ENCODE measurements at places on chromosomes 6 and 20.
A peak's percentile ranks its signal among the peaks of the same experiment; 100 is the strongest.

GRCh38 chr20:33933469-33933909 is 60.2 kb upstream of the RALY start:
- DNase-seq = peak; percentile 54

GRCh38 chr6:167882244-167882643 is 55.5 kb downstream of the AFDN start:
- DNase-seq = no peak

DNA sequence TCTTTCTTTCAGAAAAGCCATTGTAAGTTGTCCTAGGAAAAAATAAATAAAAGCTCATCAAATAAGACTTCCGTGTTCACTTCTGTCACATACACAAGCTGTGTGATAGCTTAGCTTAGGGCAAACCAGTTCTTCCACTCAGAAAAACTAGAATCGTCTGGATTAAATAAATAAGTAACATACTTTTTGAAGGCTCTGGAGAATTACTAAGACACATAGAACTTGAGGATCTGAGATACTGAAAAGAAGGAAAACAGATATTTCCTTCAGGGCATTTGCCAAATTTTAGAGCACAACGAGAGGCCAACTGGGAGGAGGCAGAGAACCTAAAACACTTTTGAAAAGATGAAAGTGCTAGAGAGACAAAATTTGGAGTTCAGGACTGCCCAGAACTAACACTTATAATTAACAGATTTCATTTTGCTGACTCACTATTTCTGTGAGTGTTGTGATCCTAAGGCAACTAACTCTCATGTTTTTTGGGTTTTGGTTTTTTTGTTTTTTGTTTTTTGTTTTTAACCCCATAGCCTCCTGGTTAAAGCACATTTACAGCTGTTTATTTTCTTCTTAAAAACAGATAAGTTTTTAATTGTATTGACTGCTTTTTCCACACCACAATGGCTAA is 38.7 kb upstream of the THEMIS start:
- DNase-seq = no peak

- DNase-seq = no peak
Measured at GRCh38 chr6:74100719-74101287, 404.8 kb downstream of the CD109 start.

- no peak for DNase-seq
Measured at GRCh38 chr6:133983099-133983939, 30.3 kb downstream of the TBPL1 start.

GRCh38 chr6:146113084-146113623 is 84.3 kb downstream of the GRM1 start:
- no peak for DNase-seq

GRCh38 chr6:12533586-12533985 is 183.0 kb upstream of the PHACTR1 start:
- DNase-seq = no peak

DNA sequence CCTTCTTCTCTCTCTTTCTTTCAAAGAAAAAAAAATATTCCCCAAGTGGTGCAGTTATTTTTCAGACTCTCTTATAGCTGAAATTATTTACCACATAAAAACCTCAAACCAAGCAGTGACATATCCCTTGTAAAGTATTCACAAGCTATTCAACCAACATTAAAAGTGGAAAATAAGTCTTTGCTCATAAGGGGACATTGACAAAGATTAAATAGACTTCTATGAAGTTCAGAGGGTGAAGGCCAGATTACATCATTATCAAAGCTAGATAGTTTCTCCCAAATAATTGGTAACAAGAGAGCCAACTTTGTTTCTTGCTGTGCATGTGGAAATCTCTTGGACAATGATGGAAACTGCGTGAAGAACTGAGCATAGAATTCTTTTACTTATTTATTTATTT is 379.8 kb upstream of the RSPO3 start:
- no peak for DNase-seq

DNA sequence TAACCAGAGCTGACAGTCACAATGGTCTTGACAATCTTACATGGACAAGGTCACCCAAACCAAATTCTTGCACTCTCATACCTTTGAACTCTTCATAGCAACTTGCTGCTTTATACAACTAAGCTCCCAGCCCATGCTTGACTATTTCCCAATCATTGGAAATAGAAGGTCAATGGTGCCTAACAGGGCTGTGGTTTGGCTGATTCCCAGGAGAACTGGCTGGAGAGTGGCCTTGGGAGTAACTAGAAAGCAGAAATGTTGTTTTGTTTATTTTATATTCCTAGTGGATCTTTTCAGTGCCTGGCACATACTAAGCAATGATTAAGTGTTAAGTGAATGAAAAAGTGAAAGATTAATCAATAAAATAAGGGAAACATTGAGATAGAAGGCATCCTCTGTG is 3.0 kb downstream of the SPINT4 start:
- no peak for DNase-seq

- no peak for DNase-seq
Measured at GRCh38 chr6:145368075-145368474, 367.2 kb downstream of the EPM2A start.

DNA sequence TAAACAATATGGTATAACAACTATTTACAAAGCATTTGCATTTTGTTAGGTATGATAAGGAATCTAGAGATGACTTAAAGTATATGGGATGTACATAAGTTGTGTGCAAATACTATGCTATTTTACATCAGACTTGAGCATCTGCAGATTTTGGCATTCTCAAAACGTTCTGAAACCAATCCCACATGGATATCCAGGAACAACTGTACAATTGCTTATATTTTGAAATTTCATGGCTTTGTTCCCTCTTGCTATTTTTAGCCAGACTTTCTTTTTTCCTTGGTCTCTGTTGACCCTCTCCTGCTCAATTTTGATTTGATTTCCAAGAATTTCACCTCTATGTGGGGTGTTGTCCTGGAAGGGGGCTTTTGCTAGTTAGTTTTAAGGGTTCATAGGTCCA is 32.9 kb upstream of the UST start:
- DNase-seq = no peak

DNA sequence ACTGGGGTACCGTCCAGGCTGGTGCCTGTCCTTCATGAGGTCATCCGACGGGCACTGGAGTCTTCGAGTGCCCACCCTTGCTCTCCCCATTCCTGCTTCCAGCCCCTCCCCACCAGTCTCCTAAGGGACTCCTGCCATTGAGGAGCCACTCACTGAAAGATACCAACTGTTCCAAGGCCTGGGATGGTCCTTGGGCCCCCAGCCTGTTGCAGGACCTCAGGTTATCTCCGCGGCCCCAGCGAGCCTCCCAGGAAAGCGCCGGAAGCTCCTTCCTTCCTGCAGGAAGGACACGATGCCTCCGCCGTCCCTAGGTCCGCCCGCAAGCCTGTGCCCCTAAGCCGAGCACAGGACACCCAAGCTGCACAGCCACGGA is 1.2 kb downstream of the NKAIN4 start:
- no peak for DNase-seq

DNA sequence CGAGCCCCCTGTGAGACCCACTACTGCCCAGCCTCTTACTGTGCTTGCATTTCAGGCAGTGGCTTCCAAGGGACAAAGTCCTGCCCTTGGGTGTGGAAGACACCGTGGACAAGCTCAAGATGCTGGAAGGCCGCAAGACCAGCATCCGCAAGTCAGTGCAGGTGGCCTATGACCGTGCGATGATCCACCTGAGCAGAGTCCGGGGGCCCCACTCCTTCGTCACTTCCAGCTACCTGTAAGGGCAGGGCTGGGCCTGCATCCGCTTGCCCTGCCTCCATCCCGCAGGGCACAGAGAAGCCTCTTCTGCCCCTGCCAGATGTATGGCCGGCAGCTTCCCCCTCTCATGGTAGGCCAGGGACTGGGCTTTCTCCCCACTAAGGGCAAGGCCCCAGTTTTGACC is 33.8 kb downstream of the BRPF3 start:
- DNase-seq = no peak

All from WERI-Rb-1 (cell line).